Cerebellar nuclear complex (tissue), 1 donor: ENCODE measurements at places on chromosomes 13 and 19.

DNA sequence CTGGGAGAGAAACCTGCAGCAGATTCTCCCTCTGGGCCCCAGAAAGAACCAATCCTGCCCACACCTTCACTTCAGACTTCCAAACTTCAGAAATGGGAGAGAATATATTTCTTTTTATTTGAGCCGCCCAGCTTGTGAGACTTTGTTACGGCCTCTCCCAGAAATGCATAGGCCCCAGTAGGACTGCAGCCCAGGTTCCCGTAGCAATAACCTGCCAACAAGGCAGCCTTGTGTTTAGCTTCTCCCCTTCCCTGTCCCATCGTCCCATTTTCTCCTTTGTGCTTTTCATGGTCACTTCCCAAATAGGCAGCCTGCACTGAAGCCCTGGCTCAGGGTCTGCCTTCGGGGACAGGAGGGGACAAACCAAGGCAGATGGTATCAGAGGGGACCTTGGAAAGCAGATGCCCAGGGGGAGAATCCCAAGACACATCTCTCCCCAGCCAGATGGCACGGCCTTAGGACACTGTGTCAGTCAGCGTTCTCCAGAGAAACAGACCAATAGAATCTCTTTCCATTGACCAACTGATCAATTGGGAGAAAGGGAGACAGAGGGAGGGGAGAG lies 3.7 kb upstream of the ARHGEF7 start:
- no peak for DNase-seq

DNA sequence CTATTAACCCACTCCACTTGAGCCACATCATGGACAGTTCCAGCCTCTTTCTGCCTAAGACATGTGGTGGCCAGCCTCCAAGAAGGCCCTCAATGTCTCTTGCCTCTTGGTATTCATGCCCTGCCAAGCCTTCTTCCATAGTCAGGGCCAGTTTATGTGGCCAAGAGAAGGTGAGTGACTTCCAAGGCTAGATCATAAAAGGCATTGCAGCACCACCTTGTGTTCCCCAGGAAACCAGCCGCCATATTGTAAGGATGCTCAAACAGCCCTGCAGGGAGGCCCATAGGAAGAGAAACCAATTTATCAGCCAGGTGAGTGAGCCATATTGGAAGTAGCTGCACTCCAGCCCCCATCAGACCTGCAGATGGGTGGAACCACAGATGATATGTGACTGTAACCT lies 12.3 kb upstream of the DNMT1 start:
- no peak for DNase-seq

DNA sequence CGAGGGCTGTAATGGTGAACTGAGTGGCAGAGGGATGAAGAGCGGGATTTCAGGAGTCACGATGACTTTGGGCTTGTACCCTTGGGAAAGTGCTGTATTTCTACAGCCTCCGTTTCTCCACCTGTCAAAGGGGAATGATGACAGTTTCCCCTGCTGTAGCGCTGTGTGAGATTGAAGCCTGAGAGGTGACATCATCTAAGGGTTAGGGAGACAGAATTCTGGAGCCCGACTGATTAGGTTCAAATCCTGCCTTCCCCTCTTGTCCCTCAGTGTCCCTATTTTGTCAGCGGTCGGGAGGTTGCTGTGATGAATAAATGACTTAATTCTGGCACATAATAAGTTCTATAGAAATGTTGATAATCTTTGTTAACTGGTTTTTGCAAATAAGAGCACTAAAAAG lies 693 bp downstream of the MRPL4 start:
- no peak for DNase-seq

- no peak for DNase-seq
Observed at GRCh38 chr13:72565893-72566292, 161.5 kb downstream of the MZT1 start.

- DNase-seq = no peak
Observed at GRCh38 chr13:52669677-52670076, 17.0 kb downstream of the SUGT1 start.

- no peak for DNase-seq
Observed at GRCh38 chr13:45162821-45163220, 38.0 kb downstream of the KCTD4 start.

DNA sequence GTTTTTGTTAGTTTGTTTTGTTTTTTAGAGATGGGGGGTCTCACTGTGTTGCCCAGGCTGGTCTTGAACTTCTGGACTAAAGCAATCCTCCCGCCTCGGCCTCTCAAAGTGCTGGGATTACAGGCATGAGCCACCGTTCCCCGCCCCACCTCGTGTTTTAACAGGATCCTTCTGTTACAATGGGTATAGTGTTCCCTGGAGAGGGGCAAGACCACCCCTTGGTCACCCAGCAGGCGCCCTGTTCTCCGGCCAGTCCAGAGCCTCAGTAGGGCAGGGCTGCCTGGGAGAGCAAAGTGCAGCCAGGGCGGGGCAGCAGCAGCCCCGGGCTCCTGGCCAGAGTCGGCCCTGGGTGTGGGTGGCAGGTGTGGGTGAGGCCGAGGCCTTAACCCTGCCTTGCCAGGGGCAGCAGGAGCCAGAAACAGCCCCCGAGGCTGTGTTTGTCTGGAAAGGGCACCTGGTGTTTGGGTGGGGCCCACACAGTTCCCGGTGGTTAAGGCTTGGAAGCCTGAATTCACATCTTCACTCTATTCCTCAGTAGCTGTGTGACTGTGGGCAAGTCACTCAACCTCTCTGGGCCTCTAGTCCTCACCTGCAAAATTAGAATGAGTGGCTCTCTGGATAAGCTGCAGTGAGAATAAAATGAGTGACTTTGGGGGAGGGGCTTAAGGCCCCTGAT lies 7.2 kb downstream of the VASP start:
- no peak for DNase-seq

- DNase-seq = no peak
Observed at GRCh38 chr13:112716461-112716820, 26.6 kb downstream of the ATP11A start.
